ENCODE measurements at places on chromosomes 3 and 15. TPM values are rescaled to one million over a fixed set of nuclear protein-coding genes. Genes with fewer than 3 reads are reported as not detected.

GRCh38 chr15:40253167-40253790 lies 14.4 kb downstream of the PAK6 start:
- no peak for DNase-seq

The CTDSPL gene
- total RNA-seq: 3.5 TPM

- DNase-seq: no peak
Observed at GRCh38 chr15:96804754-96805153, 474.3 kb downstream of the NR2F2 start.

DNA sequence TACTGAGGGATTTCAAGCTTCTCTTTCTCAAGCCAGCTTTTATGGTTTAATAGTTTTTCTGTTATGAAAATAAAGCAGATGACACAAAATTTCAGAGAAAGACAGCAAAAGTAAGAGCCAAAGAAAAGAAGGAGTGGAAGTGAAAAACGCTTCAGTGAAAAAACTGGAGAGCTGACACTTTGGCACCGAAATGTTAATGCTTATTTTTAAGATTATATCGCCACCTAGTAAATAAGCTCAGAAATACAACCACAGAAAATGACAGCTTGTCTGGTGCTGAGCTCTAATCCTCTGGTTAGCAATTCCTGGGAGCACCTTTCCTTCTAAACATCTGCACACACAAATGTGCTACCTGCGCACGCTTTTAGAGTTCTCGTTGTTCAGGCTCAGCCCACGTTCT lies 101.6 kb downstream of the ZPLD1 start:
- DNase-seq: no peak

The STX19 gene
- not detected for total RNA-seq

GRCh38 chr3:35647461-35647860 lies 8.1 kb downstream of the ARPP21 start:
- DNase-seq: no peak

DNA sequence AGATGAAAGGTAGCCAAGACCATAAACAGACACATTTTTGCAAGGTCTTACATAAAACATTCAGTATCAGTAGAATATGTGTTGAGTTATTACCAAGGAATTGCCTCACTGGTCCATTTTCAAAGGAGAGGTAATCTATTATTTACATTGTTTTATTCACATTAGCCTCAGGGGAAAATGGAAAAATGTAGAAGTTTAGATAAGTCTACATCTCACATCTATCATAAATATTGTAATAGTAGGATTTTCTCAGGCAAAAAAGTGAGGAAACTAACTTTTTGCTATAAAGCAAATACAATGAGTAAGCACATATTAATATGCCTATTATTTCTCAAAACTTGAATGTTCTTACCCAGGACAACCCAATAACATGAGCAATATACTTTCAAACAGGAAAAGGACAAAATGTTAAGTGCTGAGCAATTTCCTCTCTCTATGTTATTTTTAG lies 184.6 kb upstream of the AGTR1 start:
- no peak for DNase-seq

GRCh38 chr15:96972201-96972600 lies 641.7 kb downstream of the NR2F2 start:
- no peak for DNase-seq

DNA sequence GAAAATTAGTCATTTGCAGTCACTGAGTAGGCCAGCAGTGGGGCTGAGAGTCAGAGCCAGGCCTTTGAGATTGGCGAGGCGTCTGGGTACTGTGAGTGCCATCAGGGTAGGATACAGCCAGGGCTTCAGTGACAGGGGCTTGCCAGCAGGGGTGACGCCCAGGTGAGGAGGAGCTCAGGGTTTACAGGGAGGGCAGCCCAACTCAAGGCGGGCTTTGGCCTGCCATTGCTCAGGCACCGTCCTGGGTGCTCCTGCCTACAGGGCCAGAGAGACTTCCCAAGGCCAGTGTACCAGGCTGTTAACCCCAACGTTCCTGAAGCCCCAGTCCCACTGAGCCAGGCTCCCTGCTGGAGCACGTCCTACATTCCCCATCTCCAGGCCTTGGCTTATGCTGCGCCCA lies 152.0 kb downstream of the FBLN2 start:
- DNase-seq: no peak

The MAPK6 gene
- total RNA-seq: 57.3 TPM

GRCh38 chr3:133896002-133896761 lies 500 bp upstream of the RAB6B start:
- DNase-seq: no peak

GRCh38 chr3:31462050-31462569 lies 70.6 kb upstream of the STT3B start:
- peak; percentile 18 for DNase-seq

- no peak for DNase-seq
Observed at GRCh38 chr3:13459605-13460340, 20.3 kb upstream of the HDAC11 start.

DNA sequence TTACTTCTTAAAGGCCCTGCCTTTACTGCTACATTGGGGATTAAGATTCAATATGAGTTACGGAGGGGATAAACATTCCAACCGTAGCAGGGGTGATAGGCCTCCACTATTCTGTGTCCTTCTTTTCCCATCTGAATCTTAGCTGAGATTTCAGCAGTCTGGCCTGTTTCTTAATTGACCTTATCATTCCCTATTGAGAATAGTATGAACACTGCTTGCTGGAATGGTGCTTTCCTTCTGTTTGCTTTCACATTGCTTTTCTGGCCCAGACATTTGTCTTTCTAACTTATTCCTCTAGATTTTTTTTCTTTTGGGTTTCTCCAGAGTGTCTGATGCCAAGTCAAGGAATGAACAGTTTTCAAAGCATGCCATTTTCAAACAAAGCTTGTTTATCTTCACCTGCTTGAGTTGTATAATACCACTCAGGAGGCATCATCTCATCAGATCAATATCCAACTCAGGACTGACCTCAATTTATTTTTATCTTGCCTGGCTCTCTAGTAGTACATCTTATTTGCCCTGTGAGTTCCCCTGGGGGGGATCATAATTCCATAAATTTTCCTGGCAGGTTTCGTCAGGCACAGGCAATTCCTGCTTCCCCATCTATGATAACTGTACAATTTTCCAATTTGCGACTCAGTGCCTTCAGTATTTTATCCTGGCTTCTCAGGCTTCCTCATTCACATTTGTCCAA lies 161.1 kb upstream of the STT3B start:
- DNase-seq: no peak

The SCN11A gene
- 0.05 TPM for total RNA-seq

The UCN2 gene
- total RNA-seq: not detected

DNA sequence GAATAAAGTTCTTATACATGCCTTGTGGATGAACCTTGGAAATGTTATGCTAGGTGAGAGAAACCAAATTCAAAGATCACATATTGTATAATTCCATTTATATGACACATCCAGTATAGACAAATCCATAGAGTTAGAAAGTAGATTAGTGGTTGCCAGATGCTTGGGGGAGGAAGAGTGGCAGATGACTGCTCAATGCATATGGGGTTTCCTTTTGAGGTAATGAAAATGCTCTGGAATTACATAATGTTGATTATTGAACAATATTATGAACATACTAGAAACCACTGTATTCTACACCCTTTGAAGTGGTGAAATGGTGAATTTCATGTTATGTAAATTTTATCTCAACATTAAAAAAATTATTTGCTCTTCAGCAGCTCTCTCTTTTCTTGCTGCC lies 100.8 kb downstream of the DHX36 start:
- DNase-seq: no peak

DNA sequence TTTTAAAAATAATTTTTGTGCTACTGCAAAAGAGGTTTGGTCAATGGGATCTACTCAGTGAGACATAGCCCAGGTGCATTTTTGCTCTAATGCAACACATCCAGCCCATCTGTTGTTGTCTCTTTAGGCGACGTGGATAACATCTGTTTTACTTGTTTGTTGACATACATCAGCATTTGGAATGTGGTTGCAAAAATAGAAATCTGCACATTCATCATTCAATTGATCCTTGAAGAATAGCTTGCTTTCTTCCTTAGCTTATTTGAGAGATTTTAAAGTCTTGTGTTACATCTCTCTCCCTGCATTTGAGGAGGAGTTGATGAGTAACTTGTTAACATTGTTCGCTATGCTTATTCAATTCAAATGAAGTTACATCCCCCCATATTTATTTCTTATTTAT lies 1202.3 kb downstream of the NSUN3 start:
- no peak for DNase-seq

The GATA2 gene
- 0.22 TPM for total RNA-seq

- no peak for DNase-seq
Observed at GRCh38 chr3:43366885-43367284, 80.5 kb downstream of the SNRK start.

GRCh38 chr15:38558372-38559059 lies 6.1 kb downstream of the RASGRP1 start:
- DNase-seq: no peak

- no peak for DNase-seq
Observed at GRCh38 chr3:124631727-124632126, 98.5 kb upstream of the UMPS start.

DNA sequence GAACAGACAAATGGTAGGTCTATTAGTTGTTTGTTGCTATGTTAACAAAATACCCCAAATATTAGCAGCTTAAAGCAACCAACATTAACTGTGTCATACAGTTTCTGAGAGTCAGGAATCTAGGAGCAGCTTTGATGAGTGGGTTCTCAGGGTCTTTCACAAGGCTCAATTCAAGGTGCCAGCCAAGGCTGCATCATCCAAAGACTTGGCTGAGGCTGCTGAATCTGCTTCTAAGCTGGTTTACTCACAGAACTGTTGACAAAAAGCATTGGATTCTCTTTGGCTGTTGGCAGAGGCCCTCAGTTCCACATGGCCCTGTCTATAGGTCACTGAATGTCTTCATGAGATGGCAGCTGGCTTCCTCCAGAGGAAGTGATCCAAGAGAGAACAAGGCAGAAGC lies 40.3 kb upstream of the TSC22D2 start:
- no peak for DNase-seq

The MOBP gene
- total RNA-seq: not detected

DNA sequence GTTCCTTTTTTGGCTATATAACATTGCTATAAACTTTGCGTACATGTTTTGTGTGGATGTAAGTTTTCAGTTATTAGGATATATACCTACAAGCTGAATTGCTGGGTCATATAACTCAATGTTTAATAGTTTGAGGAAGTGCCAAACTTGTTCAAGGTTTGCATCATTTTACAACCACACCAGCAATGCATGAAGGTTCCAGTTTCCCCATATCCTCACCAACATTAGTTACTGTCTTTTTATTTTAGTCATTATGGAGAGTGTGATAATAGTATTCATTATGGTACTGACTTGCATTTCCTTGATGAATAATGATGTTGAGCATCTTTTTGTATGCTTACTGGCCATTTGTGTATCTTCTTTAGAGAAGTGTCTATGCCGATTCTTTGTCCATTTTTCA lies 112.3 kb downstream of the NR1I2 start:
- no peak for DNase-seq

The IQCF5 gene
- total RNA-seq: not detected

Measured in activated T-helper 1 cell treated with anti-CD3 and anti-CD28 coated beads, Interleukin-12 subunit alpha, Interleukin-12 subunit beta, Interleukin-2, Interleukin-4 antibody, amounts not matched to agents 30 ng/mL and 10 ng/mL and 1 ng/mL, durations not matched to agents 14 hours and 24 hours and 36 hours (primary cell).